ENCODE measurements at places on chromosomes 13 and 19. TPM values are rescaled to one million over a fixed set of nuclear protein-coding genes. Genes with fewer than 3 reads are reported as not detected.

DNA sequence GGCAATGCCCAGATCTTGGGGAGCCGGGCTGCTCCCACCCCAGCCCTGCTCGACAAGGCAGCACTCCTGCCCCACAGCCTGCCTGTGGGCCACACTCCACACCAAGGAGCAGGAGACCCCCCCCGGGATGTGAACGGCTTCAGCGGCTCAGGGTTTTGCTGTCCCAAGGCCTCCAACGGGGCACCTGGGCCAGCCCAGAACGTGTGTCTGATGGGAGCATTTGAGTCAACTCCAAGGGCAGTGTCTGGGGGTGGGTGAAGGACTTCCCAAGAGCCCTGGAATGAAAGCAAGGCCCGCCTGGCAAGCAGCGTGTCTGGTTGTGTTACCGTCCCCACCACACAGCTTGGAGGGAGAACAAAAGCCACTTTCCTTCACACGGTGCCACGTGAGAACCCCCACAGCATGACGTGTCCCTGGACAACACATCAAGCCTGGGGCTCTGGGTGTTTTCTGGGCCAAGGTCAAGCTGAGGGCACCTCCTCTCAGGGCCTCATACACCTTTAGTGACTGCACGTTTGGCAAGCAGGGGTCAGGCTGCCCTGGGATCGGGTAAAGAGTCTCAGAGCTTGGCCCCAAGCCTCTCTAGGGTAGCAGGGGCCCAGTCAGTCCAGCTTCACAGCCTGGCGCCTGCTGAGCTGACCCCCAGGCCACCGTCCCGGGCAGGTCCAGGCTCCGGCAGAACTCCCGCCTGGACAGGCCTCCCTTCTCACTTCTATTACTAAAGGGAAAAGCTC is 6.0 kb downstream of the C13orf46 start:
- no peak for DNase-seq

The TEX29 gene
- total RNA-seq = 0.36 TPM

The KCTD15 gene
- total RNA-seq = 5.9 TPM

GRCh38 chr13:20955496-20955895 is 53.0 kb upstream of the XPO4 start:
- DNase-seq = no peak

DNA sequence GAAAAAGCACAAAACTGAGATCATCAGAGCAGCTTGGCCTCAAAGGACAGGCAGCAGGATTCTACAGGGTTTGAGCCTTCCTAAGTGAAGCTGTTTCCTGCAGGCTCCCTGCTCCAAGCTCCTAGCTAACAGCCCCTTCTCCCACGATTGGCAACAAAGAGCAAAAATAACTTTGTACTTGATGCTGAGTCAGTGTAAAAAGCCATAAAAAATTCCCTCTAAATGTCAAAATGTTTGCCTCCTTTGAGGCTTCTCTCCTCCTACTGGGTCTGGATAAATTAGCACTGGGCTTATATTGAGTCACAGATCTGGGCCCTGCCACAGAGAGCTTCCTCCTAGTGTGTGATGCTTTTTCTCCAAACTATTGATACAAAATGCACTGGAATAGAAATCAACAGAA is 153.3 kb downstream of the TNFRSF19 start:
- no peak for DNase-seq

The ACER1 gene
- total RNA-seq = 0.50 TPM

- DNase-seq = no peak
These were observed 47.7 kb upstream of the ATP12A start for GRCh38 chr13:24632382-24633121.

GRCh38 chr13:99648066-99648665 is 146.9 kb downstream of the TM9SF2 start:
- DNase-seq = no peak

DNA sequence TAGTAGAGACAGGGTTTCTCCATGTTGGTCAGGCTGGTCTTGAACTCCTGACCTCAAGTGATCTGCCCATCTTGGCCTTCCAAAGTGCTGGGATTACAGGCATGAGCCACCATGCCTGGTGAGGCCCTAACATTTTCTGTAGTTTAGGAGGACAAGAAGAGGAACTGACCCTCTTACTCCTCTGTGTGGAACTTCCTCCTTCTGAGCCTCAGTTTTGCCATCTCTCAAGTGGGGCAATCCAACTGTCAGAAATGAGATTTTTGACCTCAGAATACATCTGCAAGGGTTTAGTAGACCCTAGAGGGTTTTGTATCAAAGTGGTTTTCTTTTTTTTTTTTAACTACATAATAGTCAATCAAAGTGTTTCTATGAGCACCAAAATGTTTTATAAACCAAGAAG is 2.4 kb downstream of the DKKL1 start:
- no peak for DNase-seq

DNA sequence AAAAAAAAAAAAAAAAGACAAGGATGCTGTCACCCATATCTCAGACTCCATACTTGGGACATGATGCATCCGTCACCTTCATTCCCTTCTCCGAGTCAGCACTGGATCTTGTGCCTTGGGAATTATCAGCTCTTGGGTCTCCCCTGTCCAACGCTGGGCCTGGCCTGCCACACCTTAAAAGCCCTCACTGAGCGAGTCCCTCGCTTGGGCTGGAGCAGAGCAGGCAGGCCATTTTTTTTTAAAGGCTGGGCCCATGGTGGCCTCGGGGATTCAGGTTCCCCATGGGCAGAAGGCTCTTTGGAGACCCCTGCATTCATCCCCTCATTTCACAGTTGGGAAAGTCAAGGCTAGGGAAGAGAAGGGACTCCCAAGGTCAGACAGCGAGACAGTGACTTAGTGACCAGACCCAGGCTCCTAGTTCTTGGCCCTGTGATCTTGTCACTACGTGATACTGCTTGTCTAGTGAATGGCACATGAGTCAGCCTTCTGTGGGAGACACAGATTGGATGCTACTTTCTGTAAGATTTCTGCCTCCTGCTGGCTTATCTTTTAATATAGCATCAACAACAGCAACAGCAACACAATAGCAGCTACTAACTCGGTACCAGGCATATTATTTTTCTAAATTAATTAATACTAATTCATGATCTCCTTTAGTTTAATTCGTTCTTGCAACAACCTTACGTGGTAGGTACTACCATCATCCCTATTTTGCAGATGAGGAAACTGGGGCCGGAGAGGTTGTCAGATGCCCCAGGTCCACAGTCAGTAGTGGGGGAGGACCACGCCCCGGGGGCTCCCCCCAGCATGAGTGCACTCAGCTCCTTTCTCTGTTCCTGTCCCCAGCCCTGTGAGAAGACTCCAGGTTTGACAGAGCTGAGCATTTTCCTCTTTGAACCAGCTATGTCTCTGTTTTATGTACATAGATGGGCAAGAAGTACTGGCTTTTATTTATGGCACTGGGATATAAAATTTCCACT is 27.4 kb upstream of the ZNF536 start:
- no peak for DNase-seq
